ENCODE measurements at places on chromosomes 16 and 17. TPM values are rescaled to one million over a fixed set of nuclear protein-coding genes. Genes with fewer than 3 reads are reported as not detected.
A peak's percentile ranks its signal among the peaks of the same experiment; 100 is the strongest.

DNA sequence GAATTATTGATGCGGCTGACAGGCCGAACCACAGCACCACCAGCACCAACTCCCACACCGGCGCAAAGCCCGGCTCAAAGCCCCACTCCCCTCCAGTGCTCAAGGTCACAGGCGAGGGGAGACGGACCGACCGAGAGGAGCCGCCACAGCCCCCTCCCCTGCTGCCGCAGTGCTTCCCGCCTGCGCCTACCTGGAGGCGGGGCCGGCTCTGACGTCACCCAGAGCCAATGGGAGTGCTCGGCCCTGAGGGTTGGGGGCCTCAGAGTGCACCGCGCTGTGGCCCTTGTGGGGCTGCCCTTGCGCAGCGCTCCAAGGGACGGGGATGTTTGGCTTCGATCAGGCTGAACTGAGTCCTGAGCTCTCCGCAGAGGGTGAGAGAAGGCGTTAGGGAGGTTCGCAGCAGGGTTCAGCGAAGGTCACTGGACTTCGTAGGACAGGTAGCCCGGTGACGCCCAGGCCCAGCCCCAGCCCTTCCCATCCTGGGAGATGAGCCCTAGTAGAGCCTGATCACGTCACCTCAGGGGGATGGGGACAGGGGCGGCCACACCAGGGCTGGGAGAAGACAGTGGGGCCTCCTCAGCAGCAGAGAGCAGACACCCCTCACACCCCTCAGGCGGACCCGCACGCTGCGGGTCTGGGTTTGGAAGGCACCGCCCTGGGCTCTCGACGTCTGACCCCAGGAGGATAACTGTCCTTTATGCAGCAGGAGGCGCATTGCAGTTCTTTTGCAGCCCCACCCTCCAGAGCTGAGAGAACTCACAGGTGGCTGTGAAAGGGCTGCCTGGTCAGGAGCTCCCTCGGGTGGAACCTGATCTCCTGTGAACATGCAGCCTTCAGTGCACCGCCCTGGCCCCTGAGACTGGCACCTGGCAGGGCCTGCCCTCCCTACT lies 1.5 kb downstream of the NDRG4 start:
- DNase-seq: peak; percentile 47

- no peak for DNase-seq
These were observed 366.2 kb upstream of the TNRC6C start for GRCh38 chr17:77592106-77592865.

The NPIPB2 gene
- total RNA-seq: 11.7 TPM

- DNase-seq: no peak
These were observed 19.9 kb upstream of the ZC3H18 start for GRCh38 chr16:88550246-88550661.

- DNase-seq: no peak
These were observed 418.0 kb upstream of the PSMD7 start for GRCh38 chr16:73878611-73879010.

The NPIPA2 gene
- total RNA-seq: 1.3 TPM

DNA sequence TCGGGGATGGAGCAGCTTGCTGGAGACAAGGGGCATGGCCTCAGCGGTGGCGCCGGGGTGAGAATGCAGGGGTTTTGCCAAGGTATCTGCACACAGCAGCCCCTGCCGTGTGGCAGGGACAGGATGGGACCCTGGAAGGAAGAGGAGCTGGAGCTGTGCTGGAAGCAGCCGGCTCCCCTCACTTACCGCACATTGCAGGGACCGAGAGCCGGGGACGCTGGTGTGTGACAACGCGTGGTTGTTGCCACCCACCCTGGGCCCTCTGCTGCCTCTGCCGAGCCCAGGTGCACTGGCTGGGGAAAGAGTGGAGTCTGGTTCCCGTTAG lies 3.0 kb downstream of the NUBP2 start:
- DNase-seq: no peak

GRCh38 chr17:65466547-65466946 lies 94.9 kb downstream of the AXIN2 start:
- no peak for DNase-seq

DNA sequence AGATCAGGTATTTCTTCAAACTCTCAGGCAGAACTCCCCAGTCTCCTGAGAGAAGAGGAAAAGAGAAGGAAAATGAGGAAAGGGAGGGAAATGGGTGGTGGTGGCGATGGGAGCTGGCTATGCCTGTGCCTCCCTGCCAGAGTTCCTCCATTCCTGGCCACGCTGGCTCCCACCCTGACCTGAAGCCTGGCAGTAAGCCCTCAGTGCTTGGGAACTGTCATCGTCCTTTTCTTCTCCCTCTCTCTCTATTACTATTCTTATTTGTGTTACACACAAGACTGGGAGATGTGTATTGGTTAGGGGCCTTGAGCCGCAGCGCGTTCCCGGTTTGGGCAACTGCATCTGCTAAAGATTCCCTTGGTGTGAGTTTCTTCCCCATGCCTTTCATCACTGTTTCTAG lies 44.6 kb downstream of the GOSR1 start:
- no peak for DNase-seq

DNA sequence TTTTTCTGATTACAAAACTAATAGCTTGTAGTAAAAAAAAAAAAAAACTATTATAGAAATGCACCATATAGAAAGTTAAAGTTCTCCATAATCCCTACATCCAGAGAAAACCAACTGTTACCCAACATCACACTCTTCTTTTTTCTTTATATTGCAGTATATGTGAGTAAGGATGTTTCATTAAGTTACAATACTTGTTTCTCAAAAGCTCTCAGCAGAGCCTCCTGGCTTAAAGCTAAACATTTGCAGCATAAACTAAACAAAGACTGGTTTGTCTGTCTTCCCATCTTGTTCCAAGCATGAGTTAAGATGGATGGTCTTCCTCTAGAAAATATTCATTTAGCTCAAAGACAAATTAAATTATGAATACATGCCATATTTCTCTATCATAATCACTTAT lies 25.2 kb downstream of the GRB2 start:
- DNase-seq: no peak

DNA sequence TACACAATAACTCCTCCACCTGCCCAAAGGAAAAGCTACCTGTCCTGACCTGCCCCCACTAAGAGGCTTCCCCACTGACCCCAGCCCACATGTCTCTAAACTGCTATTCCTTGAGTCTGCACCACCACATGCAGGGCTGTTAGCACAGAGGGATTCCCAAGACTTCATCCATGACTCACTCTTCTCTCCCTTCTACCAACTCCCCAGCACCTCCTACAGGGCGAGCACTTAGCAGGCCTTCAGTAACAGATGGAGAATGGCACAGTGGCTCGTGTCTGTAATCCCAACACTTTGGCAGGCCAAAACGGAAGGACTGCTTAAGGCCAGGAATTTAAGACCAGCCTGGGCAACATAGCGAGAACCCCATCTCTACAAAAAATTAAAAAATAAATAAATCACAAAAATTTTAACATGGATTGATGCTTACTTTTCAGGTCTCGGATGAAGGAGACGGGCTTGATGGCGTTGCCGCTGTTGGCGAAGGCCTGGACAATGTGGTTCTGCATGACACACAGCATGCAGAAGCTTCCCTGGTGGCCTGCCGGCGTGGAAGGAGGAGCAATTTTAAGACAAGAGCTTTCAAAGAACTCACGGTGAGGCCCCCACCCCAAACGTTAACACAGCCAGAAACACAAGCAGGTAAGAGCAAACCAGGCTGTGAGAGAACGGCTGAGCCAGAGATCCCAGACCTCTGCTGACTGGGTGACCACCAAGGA lies 12.0 kb downstream of the USP36 start:
- no peak for DNase-seq

The MPP2 gene
- 0.21 TPM for total RNA-seq

The CA7 gene
- not detected for total RNA-seq

The ATF7IP2 gene
- 16.2 TPM for total RNA-seq
